HCEC 1CT (cell line): ENCODE measurements at places on chromosomes 3 and 15.

DNA sequence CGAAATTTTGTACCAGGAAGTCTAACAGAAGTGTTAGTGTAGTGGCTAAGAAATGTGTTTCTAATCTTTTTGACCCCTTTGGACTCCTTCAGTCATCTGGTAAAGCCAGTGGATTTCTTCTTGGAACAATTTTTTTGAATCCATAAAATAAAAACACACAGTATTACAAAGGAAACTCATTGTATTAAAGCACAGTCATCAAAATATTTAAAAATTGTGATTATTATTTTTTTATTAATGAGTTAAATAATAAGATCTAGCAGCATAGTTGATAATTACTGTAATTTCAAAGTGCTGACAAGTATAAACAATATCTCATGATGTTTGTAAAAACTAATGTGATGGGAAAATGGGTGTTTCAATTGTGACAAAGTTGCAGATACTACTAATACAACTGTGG lies 72.2 kb upstream of the LRRC3B start:
- no peak for DNase-seq

GRCh38 chr3:127420829-127421228 lies 133.0 kb upstream of the PRR20G start:
- no peak for DNase-seq

DNA sequence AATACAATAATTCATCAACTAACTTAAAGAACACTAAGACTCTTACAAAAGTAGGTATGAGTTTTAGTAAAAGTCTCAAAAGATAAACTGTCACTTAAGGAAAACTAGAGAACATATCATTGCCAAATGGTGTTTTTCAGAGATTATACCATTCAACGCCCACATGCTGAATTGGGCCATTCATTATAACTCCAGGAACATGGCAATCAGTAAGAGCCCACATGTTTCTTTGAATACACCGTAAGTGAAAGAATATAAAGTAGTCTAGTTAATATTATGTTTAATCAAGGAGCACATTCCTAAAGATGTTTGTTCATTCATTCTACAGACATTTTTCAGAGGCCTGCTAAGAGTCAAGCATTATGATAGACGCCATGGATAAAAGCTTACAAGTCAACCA lies 22.9 kb downstream of the B3GNT5 start:
- no peak for DNase-seq

DNA sequence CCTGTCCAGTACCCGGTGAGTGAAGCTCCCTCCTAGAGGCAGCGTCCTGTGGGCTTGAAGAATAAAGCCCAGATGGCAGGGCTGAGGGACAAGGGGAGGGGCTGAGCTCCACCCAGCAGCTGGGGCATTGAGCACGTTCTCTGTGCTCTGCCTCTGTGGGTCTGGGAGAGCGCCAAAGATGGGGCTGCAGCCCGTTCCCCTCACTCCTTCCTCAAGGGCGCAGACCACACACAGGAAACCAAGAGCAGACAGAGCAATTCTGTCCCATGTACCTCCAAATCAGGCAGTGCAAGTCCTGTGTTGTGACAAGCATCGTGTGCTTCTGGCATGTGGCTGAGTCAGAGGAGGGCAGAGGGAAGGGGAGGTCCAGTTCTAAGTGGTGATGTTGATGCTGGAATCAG lies 15.7 kb upstream of the KIF23 start:
- peak; percentile 28 for DNase-seq
